ENCODE measurements at places on chromosomes 5 and 9. TPM values are rescaled to one million over a fixed set of nuclear protein-coding genes. Genes with fewer than 3 reads are reported as not detected.

Gene TMOD1
- 10.5 TPM for total RNA-seq

Gene MELK
- 35.8 TPM for total RNA-seq

Gene SETX
- 43.3 TPM for total RNA-seq

Gene HTR4
- 0.29 TPM for total RNA-seq

Gene ESM1
- total RNA-seq = 0.17 TPM

Gene IL5
- not detected for total RNA-seq

Gene SLC6A7
- total RNA-seq = 0.38 TPM

Gene PRSS3
- total RNA-seq = 0.86 TPM

Gene PCDHB2
- total RNA-seq = 33.7 TPM

Gene SLC34A3
- total RNA-seq = 0.81 TPM

Gene OMD
- total RNA-seq = not detected
